Pancreas (tissue), 10 donors: ENCODE measurements at places on chromosomes 7 and 10.

- DNase-seq: no peak
Observed at GRCh38 chr10:3124412-3125175, 48.0 kb downstream of the PITRM1 start.

GRCh38 chr10:11539191-11539868, 72.1 kb downstream of the USP6NL start:
- no peak for DNase-seq

GRCh38 chr10:17181110-17181509, 20.4 kb downstream of the TRDMT1 start:
- no peak for DNase-seq

GRCh38 chr10:130656187-130656575, 520.0 kb downstream of the GLRX3 start:
- no peak for DNase-seq

DNA sequence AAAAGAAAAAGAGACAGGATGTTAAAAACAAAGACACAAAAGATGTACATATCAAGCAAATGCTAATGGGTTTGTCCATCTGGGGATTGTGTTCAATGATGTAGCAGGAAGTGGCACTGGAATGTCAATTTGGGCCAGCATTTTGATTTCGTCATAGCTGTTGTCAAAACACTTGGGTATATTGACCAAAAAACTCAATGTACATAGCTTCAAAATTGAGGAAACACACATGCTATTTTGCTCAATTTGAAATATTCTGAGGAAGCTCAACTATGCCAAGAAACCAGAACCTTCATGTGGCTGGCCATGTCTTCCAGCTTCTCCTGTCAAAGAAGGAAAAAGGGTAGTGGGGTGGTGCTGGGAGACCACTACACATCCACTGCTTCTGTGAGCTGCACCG, 212.7 kb upstream of the GHITM start:
- DNase-seq: no peak

GRCh38 chr10:62005281-62005680, 103.8 kb downstream of the ARID5B start:
- DNase-seq: no peak
